Activated CD4-positive, alpha-beta T cell treated with anti-CD3 and anti-CD28 coated beads, Interleukin-2, amount 10 ng/mL, durations not matched to agents 7 days and 5 days (primary cell): ENCODE measurements at places on chromosomes 2 and 18.

GRCh38 chr2:99150706-99151105 is 4.0 kb downstream of the TSGA10 start:
- no peak for DNase-seq

DNA sequence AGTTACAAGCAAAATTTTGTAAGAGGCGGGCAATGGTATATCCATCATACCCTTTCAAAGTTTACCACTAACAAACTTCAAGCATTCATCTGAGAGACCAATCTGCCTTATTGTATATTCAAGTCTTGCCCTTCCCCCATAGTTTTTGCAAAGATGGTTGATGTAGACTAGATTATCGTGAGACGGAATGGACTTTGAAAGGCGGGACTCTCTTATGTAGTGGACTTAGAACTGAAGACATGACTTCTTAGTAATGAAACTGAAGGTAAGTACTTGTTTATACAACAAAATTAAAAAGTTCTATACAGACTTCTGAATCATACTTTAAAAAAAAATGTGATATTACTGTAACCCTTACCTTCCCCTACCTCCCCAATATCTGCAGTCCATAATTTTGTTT is 10.4 kb downstream of the AP1S3 start:
- no peak for DNase-seq

DNA sequence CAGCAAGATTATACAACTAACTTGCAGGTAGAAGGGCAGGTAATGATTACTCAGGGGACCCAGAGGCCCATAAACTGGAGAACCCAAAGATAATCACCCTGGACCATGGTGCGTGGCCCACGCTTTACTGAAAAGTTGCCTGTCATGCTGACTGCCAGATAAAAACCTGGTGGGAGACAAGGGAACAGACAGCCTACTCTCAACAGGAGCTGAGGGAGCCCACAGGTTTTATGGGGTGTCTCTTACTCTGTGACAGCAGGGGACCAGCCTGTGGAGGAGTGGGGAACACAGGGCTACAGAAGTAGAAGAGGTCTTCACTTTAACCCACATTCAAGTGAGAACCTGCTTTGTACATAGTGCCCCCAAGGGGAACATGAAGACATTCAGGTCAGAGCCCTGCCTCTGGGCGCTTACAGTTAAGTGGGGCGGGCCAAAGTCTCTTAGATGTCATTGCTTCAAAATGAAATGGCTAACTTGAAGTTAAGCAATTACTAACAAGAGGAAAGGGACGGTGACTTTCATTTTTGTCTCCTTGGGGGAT is 60.4 kb downstream of the DHRS9 start:
- no peak for DNase-seq

- no peak for DNase-seq
Observed at GRCh38 chr2:20986024-20986939, 57.6 kb downstream of the APOB start.

GRCh38 chr2:85071096-85071495 is 62.1 kb upstream of the TCF7L1 start:
- no peak for DNase-seq

GRCh38 chr2:235011607-235011928 is 59.8 kb downstream of the SH3BP4 start:
- DNase-seq, result no peak

GRCh38 chr2:224984637-224985036 is 57.6 kb downstream of the DOCK10 start:
- no peak for DNase-seq

DNA sequence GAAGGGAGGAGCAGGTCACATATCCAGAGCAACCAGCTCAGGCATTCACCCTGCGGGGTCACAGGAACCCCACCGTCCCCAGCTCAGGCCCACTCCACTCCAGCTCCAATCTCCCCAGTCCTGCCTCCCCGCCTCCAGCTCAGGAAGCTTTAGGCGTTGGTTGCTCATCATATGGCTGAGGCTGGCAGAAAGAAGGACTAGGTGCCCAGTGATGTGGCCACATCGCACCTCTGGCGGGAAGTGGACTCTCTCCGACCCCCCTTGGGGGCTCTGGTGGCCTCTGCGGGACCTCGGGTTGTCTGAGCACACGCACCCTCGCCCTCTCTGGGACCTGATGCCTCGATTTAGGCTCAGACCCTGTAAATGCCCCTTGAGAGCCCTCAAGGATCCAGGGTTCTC is 187.7 kb downstream of the ZFP36L2 start:
- DNase-seq, result no peak

DNA sequence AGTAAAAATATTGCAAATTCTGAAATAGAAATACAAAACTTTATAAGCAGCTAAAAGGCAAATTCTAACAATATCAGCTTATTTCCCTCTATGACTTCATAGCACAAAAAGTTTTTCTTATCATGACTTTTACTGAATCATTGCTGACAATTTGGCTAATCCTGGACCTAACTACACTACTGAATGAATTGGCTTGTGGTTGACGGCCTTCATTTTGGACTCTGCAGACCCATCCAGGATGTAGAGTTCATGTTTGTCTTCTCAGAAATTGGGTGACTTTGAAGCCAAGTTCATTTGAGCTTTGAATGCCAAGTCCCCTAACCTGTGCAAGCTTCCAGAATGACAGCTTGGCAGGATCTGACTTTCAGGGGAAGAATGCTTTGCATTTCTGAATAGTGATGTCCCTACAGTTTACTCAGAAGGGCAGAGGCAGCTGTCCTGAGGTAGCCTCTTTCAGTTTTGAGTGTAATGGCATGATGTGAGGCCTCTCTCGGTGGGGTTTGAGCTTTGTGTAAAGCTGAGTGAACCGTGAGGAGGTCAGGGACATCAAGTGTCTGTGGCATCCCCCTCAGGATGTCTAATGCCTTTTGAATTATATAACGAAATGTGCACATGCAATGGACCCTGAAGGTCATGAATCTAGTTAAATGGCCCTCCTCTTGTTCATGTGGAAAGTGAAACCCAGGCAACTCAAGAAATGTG is 48.0 kb downstream of the EFEMP1 start:
- no peak for DNase-seq

DNA sequence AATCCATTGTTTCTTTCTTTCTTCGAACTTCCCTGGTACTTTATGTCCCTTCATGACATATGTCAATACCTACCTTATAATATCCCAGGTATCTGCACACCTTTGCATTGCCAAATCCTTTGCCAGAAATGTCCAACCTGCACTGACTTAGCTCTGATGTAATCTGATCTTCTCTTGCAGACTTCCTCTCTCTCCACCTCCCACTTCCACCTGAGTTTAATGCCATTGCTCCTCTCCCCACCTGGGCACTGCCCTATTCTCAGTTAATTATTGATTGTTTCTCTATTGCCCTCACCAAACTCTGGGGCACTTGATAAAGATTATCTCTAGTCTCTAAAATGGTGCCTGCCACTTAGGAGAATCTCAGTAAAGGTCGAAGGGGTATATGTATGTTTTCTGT is 23.0 kb downstream of the ARHGAP15 start:
- DNase-seq, result no peak

DNA sequence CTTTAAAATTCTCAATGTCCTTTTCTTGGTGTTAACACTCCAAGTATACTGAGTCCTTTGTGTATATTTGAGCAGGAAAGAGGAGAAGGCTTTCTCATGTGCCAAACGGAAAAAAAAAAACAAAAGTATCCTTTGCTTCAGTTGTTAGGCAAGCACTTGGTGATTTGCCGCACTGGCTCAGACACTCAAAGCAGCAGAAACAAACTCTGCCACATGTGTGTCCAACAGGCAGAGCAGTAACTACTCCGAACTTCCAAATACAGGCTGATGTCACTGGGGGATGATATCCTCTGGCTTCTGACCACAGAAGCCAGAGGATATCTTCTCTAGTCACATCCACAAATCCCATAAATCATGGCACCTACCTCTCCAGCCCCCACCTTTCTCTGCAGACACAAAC is 108.0 kb upstream of the SALL3 start:
- no peak for DNase-seq

DNA sequence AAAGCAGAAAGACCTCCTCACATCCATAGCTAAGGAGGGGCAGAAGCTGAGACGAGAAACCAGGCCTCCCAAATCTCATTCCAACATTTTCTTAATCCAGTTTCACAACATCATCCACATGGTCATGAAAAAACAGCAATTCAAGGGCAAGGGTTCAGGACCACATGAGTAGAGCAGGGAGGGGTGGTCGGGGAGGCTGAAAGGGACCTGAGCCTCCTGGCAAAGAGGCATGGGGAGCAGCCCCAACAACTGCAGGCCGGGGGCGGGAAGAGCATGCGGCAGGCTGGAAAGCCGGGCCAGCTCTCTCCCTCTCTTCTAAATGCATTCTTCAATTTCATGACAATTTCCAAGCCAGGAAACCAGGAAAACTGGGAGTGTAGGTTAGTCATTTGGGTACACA is 76.7 kb downstream of the DNMT3A start:
- DNase-seq, result no peak

DNA sequence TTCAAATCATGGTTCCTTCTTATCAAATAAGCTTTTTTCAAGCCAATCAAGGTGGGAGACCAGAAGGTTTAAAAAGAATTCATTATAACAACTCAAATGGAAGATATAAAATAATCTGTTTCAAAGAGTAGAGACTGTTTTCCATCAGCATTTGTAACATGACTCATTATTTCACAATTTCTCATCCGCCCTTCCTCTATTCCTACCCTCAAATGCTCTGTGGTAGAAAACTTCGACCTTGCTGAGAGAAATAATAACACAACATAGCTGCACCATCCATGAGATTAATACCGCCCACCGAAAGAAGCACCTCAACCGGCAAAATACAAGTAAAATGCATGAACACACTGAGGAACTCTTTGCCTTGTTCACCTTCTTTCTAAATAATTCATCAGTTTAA is 2039.2 kb upstream of the CELF4 start:
- DNase-seq, result no peak

DNA sequence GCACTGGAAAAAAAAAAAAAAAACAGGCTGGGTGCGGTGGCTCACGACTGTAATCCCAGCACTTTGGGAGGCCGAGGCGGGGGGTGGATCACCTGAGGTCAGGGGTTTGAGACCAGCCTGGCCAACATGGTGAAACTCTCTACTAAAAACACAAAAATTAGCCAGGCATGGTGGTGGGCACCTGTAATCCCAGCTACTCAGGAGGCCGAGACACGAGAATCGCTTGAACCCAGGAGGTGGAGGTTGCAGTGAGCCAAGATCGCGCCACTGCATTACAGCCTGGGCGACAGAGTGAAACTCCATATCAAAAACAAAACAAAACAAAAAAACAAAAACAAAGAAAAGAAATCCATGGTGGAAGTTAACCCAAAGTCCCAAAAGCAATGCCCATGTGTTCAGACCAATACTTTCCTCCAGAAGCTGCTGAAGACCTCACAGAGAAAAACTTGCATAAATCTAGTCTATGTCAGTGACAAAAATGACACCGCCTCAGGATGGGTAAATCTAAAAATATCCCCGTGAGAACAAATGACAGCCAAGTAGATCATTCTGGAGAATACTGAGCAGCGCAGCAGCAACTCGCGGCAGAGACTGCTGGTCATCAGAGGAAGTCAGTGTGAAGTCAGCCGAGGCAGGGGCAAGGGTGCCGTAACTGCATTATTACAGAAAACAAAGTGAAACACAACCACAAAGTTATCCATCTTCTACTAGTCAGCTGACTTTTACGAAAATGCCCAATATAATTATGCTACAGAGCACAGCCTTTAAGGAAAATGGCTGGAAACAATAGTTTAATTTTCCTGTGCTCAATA is 41.0 kb downstream of the LPIN2 start:
- DNase-seq, result peak; percentile 75

GRCh38 chr2:30775833-30776232 is 31.4 kb downstream of the CAPN13 start:
- no peak for DNase-seq

DNA sequence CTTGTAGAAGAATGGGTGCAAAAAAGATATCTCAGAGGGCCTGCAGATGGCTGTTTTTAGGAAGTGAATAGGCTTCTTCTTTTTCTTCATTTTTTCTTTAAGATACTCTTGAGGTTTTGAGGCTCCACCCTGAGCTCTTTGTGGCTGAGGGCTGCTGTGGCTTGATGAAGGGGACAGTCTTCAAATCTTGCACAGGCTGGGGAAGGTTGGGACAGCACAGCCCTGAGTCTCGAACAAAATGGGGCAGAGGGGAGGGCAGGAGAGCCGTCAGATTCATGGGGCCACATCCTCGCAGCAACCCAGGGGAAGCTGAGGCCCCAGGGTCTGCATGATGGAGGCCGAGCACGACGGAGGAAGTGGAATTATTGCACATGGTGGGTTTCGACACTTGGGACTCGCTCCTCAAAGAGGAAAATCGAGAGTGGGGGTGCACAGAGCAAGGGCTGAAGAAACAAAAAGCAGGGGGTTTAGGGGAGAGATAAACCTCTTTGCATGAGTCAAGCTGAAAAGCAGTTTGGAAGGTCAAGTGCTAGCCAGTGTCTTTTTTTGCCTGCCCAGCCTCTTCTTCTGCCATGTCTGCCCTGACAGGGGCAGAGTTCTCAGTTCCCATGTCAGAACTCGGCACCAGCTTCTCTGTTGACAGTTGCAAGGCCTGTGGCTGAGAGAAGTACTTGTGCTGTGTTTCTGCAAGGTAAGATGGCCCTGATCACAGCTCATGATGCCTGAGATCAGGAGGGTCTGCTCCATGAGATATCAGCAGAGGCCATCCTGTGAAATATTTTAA is 19.5 kb downstream of the INPP4A start:
- DNase-seq, result peak; percentile 72

DNA sequence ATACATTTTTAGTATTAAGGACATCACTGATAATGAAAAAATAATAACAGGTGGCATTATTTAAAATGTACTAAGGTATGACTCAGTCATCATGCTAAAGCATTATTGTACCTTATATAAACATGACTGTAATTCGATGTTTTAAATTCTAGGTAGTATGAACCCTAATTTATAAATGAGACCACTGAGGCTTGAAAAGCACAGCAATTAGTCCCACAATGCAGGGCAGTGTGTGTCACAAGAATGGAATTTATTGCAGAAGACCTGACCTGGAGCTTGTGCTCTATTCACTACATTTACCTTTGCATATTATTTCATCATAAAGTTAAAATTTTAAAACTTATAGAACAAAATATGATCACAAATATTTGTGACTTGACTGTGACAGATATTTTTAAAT is 358.5 kb upstream of the DSEL start:
- DNase-seq, result no peak

- DNase-seq, result peak; percentile 70
Observed at GRCh38 chr18:23935804-23936203, 78.8 kb upstream of the TTC39C start.

GRCh38 chr18:63148449-63149301 is 170.9 kb downstream of the BCL2 start:
- no peak for DNase-seq
